Gastroesophageal sphincter (tissue), 4 donors: ENCODE measurements at places on chromosomes 7 and 10. TPM values are rescaled to one million over a fixed set of nuclear protein-coding genes. Genes with fewer than 3 reads are reported as not detected.

The ZCCHC24 gene
- total RNA-seq = 60.5 TPM

- no peak for ATAC-seq
Observed at GRCh38 chr7:155676052-155676451, 31.6 kb downstream of the RBM33 start.

GRCh38 chr7:1804310-1804709, 134.2 kb downstream of the ELFN1 start:
- no peak for ATAC-seq

GRCh38 chr10:5609952-5610616, 56.3 kb downstream of the ASB13 start:
- ATAC-seq = no peak

The TLL2 gene
- not detected for total RNA-seq

DNA sequence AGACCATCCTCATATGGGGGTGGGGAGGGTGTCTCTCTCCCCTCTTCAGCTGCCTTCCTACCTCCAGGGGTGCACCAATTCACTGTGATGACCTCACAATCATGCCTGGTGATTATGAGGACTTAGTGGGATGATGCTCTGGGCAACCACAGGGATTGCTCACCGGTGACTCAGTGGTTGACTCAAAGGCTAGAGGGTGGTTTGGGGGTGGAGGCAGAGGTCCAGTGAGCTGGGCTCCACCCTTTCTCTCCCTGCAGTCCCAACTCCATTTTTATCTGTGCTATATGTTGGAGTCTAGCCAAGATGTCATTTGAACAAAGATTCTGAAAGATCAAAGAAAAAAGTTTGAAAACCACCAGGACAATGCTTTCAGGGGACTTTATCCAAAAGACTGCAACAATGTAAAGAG, 286.9 kb downstream of the KCNMA1 start:
- peak; percentile 90 for ATAC-seq

- peak; percentile 36 for ATAC-seq
Observed at GRCh38 chr10:80459047-80459865, 5.1 kb downstream of the TSPAN14 start.

- ATAC-seq = no peak
Observed at GRCh38 chr10:33800545-33800944, 466.1 kb upstream of the NRP1 start.

The AKR1B15 gene
- not detected for total RNA-seq

DNA sequence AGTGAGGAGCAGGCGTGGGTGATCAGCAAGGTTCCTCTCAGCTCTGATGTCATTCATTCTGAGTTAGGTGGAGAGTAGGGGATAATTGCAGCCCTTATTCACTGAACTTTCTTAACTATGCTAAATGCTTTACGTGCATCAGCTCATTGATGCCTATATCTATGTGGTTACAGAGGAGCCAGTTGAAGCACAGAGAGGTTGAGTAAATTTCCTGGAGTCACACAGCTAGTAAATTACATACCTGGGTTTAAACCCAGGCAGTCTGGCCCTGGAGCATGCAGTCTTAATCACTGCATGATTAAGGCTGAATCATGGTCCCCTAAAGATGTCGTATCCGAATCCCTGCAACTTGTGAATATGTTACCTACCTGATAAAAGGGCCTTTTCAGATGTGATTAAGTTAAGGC, 99.6 kb downstream of the GRK5 start:
- ATAC-seq = no peak

DNA sequence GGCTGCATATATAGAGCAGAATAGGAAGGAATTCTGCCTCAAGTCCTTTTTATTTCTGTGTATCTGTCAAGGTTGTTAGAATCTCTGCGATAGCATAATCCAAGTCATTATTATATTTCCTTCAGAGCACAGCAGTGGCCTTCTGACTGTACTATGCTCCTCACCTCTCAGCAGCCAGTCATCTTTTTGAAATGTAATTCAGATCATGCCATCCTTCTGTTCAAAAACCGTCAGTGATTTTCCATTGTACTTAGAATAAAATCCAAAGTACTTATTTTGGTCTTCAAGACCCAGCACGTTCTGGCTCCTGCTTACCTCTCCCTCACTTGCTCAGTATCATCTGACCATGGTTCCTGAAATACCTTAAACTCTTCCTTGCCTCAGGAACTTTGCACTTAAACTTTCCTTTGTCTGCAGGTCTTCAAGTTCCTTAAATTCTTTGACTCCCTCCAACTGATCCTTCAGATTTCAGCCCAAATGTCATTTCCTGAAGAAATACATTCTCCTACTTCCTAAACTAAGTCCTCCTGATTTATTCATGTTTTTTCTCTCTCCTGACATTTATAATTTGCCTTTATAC, 112.4 kb downstream of the ST7 start:
- no peak for ATAC-seq

DNA sequence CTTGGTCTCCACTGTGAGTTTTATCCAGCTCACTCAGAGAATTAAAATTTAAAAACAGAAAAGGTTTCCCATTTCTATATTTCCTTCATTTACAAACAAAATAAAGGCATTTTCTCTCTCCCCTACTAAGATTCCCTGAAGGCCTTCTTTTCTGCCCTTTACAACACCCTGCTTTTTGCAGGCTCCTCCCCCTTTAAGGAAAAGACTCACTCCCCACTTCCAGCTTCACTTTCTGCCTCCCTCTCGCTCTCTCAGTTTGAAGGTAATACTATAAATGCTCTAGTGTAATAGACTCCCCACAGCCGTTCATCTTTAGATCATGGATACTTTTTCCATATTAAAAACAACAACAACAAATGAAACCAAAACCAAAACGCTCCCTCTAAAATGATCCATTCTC, 53.3 kb downstream of the CDHR3 start:
- no peak for ATAC-seq

DNA sequence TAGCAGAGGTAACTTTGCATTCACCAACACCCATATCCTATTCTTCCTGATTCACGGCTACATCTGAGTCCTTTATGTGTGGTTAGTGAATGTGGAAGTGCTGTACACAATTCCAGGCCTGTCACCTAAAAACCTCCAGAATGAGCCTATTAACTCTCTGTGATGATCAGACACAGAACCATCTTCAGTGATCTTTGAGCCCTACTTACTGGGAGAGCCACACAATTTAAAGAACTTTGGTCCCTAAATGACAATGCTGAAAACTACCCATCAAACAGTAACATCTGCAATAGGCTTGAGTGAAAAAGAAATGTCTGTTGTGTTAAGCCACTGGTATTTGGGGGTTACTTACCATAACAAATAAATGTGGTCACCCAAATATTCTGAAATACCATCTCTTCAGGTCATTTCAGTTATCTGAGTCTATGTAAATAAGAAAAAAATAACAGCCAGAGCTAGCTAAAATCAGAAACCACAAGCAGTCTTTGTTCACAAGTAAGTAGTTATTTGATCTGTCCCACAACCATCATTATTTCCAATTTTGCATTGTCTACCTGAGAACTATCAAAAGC, 145.7 kb downstream of the HGF start:
- no peak for ATAC-seq

- no peak for ATAC-seq
Observed at GRCh38 chr10:125460326-125460725, 222.6 kb downstream of the TEX36 start.

DNA sequence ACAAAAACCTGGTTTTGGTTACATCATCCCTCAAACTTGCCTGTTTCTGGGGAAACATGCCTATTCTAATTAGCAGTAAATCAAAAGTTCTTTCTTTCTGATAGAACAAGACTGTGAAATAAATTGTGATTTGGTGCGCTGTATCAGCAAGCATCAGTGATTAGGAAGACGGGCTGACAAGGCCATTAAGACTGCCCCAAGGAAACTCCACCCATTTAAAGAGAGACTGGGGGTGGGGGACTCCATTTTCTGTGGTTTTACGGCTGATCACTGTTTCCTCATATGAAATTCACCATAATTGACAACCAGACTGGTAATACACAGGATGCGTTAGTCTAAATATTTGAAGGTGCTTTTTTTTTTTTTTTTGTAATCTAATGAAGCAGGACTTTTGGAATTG, 68.7 kb downstream of the MBL2 start:
- no peak for ATAC-seq

DNA sequence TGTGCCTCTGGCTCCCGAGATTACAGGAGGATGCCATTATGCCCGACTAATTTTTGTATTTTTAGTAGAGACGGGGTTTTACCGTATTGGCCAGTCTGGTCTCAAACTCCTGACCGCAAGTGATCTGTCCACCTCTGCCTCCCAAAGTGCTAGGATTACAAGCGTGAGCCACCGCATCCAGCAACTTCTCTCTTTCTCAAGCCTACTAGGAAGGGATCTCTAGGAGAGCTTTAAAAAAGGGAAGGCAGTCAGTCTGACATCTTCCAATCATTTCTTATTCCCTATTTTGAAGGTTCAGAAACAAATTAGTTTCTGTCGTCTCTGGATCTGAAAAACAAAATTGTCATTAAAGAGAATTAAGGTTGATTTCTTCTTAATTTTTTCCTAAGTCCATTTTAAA, 2.5 kb upstream of the TMEM26 start:
- ATAC-seq = no peak
